ENCODE measurements at places on chromosomes 11 and 22.

DNA sequence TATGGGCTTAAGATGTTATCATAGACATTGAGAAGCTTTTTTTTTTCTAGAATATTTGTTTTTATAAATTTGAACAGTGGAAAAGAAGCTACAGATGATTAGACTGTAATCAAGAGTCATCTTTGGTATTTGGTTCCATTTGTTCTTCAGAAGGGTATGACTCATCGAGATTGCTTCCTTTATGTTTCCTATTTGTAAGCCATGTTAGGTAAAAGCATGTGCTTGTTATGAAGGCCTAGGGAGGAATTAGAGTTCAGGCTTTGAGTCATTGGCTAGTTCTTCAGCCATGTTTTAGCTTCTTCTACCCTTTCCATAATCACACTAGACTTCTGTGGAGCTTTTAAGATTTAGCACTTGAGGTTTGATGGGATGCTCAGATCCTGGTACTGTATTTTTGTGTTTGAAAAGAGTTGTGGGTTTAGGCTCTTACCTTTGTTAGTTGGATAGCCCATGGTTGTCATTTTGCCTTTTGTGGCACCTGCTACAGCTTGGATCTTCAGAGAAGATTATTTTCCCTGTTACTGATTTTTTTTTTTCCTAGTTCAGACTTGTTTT, 44.3 kb downstream of the POLD3 start:
- no peak for DNase-seq

DNA sequence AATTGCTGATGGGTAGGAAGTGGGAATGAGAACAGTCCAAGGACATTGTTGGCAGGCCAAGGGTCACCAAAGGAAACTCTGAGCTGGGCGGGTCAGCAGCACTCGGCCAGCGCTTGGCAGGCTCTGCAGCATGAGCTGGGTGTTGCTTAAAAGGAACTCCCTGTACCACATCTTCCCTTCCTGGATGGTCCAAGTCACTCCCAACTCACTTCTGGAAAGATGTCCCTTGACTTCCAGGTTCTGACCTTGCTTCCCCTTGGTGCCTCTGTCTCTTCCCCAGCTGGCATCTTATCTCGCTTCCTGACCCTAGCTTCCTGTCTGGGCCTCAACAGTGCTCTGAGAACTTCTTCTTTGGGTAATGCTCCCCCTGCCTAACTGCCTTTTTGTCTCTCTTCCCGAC, 24.8 kb upstream of the SWAP70 start:
- no peak for DNase-seq

DNA sequence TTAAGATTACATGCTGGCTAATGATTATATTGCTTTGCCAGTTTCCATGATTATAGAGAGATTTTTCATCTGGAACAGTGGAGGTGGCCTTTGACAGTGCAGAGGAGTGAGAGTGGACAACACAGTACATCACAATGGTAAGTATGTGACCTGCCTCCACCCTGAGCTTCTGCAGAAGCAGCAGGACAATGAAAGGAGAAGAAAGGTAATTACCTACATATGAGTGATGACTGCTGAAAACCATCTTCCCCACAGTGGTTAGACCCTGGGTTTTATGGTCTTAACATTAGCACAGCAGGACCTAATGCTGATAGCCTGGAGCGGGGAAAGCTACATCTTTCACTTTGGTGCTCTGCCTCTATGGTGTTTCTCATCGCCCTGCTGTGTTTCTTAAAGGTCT, 454.7 kb upstream of the DDI1 start:
- no peak for DNase-seq

- no peak for DNase-seq
Observed at GRCh38 chr22:34592123-34592740, 473.7 kb upstream of the ISX start.

- DNase-seq: no peak
Observed at GRCh38 chr11:93480256-93480655, 62.9 kb downstream of the SMCO4 start.

DNA sequence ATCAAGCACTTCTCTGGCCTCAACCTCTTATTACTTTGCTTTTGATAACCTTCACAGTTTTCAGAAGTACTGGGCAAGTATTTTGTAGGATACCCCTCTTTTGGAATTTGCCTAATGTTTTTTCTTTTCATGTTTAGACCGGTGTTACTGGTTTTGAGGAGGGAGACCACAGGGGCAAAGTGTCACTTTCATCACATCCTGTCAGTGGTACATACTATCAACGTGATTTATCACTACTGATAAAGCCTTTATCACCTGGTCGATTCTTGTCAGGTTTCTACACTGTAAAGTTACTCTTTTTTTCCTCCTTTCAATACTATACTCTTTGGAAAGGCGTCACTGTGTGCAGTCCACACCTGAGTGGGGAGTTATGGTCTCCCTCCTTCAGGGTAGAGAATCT, 26.7 kb downstream of the QSER1 start:
- no peak for DNase-seq
